EH (cell line): ENCODE measurements at places on chromosomes 4 and X.

GRCh38 chr4:93313197-93313596 is 515.4 kb upstream of the ATOH1 start:
- DNase-seq: no peak

DNA sequence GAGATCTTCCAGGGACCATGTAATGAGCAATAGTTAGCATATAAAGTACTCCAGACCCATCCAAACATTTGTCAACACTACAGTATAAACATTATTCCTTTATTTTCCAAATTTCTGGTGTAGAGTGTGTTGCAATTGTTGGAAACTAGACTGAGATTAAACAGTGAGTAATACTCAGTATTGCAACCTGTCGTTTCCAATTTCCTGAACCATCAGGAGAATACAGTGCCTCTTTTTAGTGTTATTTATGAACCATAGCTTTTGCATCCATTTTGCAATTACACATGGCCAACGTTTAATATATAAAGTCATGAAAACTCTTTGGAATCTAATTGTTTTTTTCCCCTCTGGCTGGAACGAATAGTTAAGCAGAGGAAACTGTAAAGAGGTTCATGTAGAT is 58.3 kb upstream of the DHRSX start:
- DNase-seq: peak; percentile 83

DNA sequence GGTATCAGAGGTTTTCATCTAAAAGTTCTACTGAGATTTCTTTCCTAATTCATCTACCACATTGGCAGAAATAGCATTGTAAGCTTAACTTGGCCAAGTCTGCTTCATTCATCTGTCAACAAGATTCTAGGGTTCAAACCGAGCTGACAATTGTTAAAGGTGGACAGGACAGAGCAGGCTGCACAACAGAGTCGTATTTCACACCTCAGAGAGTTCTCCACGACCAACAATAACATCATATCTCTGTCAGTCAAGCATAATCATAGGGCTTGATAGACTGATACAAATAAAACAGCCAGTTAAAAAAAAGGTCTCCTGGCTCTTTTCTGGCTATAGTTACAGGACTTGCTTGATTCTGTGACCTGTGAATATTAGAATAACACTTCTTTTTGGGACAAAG is 259.2 kb downstream of the COL25A1 start:
- DNase-seq: no peak

DNA sequence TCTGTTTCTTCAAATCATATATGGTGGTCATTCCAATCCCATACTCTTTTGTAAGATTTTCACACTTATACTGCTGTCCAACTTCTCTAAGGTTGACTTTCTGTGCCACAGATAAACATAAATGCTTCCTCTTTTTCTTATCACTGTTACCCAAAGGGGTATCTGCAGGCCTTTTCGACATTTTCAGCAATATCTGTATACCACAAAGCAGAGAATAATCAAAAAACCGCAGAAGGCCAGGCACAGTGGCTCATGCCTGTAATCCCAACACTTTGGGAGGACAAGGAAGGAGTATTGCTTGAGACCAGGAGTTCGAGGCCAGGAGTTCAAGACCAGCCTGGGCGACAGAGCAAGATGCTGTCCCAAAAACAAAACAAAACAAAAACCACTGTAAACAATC is 3.1 kb upstream of the RFC1 start:
- DNase-seq: no peak

DNA sequence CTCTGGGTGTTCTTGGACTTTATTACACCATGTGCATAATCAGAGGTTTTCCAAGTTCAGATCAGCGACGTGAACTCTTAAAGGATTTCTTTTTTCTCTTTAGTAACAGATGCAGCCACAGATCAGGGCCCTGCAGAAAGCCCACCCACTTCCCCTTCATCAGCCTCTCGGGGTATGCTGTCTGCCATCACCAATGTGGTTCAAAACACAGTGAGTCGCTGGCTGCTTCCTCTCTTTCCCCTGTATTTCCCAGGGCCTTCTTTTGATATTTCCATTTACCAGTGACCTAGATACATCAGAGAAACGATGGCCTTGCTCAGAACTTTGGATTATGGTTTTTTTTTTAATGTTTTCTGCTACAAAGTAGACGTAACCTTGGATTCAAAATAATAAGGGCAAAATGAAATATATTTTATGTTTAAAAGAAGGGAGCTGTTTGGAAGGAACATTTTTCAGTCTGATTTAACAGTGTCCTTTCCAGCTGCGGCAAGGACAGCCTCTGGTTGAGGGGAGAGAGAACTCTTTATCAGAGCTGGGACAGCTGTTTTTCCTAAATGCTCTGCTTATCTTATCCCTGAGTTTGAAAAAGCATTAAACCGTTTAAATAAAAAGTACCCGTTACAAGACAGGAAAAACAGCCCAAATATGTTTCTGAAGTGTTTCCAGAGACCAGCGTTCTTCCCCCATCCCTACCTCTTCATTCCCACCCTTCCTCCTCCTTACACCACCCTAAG is 38.2 kb downstream of the FAM114A1 start:
- no peak for DNase-seq

DNA sequence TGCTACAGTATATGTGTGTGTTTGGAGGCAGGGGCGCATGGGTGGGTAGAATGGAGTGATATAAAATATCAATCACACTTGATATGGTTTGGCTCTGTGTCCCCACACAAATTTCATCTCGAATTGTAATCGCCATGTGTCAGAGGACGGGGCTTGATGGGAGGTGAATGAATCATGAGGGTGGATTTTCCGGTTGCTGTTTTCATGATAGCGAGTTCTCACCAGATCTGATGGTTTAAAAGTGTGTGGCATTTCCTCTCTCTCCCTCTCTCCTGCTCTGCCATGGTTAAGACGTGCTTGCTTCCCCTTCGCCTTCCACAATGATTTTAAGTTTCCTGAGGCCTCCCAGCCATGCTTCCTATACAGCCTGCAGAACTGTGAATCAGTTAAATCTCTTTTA is 14.8 kb downstream of the SOWAHB start:
- peak; percentile 80 for DNase-seq

- DNase-seq: no peak
Measured at GRCh38 chr4:169658975-169659715, 38.8 kb downstream of the CLCN3 start.

DNA sequence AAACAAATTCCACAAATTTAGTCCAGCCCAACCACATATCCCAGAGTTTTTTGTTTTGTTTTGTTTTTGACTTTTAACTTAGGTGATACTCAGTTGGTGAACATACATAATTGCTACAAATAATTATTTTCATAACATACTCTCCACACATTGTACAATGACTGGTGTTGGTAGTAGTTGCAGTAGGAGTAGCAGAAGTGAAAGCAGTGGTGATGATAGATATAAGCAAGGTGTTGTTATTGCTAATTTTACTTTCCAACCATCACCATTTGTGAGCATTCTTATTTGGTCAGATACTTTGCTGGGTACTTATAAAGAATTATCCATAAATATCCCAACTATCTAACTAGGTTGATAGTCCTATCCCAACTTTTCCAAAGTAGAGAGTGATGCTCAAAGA is 47.3 kb downstream of the ARHGAP24 start:
- DNase-seq: no peak

DNA sequence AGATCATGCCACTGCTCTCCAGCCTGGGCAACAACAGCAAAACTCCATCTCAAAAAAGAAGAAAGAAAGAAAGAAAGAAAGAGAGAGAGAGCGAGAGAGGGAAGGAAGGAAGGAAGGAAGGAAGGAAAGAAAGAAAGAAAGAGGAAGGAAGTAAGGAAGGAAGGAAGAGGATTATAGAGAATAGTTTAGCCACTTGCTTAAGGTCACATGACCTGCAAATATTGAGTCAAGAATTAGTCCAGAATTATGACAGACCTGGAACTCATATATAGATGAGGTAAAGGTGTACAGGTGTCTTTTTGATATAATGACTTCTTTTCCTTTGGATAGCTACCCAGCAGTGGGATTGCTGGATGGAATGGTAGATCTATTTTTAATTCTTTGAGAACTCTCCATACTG is 25.6 kb upstream of the ANTXR2 start:
- DNase-seq: no peak

DNA sequence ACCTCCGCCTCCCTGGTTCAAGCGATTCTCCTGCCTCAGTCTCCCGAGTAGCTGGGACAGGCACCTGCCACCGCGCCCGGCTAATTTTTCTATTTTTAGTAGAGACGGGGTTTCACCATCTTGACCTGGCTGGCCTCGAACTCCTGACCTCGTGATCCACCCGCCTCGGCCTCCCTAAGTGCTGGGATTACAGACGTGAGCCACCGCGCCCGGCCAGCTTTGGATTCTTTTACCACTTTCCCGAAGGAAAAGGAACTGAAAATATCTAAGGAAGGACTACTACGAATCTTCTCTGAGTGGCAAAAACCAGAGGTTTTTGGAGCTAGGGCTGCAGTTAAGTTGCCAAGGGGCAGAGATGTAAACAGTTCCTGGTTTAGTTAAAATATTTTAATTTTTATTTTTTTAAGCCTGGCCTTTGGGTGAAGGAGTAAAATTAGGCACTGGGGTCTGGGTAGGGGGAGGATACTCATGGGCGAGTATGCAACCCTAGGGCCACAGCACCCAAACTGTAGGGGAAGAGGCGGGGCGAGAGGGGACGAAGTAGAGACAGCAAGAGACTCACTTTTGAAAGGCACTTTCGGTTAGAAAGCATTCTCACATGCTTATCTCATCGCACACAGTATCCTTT is 525 bp upstream of the CISD2 start:
- DNase-seq: no peak

DNA sequence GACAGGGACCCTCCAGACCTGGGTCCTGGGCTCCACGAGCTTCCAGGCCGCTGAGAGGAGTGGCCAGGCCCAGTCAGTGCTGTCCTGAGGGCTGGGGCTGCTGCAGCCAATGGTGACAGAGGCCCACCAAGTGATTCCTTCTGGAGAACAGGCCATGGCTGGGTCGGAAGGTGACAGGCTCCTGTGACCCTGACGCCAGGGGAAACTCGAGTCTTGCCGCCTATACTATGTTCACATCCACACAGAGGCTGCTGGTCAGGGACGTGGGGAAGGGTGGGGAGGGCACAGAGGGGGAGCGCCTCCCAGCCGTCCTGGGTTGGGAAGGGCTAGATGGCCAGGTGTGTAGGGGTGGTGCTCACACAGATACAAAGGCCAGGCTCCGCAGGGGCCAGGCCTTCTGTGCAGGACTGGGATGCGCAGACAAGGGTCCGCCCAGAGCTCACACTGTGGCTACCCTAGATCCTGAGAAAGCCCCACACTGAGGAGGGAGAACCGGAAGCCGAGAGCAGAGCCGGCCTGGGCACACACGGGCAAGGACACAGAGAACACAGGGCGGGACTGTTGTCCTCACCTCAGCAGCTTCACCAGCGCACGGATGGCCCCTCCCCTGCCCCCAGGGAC is 81.4 kb downstream of the HTRA3 start:
- DNase-seq: no peak

- no peak for DNase-seq
Measured at GRCh38 chr4:145207934-145208333, 27.5 kb upstream of the OTUD4 start.

DNA sequence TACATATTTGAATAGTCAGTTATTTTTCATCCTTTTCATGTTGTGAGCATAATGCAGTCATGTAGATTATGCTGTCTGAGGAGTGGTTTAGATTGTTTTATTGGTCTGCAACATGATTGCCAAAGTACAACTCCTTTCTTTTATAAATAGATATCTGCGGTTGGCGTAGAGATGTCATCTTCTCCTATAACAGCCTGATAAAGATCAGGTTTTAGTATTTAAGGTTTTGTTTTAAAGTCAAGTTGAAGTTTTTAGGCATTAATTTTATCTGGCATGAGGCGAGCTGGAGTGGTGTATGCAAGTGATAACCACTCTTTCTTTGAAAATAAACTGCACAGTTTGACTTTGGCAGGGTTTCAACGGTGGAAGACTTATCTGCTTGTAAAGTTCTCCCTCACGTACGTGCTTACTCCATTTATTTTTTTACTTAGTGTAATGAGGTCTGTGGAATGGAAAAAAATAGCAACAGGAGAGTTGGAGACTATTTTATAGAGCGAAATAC is 126.3 kb downstream of the FBXO8 start:
- peak; percentile 13 for DNase-seq
